ENCODE measurements at places on chromosomes 3 and 15.

GRCh38 chr3:52089691-52090090 lies 33.3 kb upstream of the DUSP7 start:
- no peak for DNase-seq

- DNase-seq = no peak
Observed at GRCh38 chr3:25007974-25008658, 419.9 kb upstream of the RARB start.

DNA sequence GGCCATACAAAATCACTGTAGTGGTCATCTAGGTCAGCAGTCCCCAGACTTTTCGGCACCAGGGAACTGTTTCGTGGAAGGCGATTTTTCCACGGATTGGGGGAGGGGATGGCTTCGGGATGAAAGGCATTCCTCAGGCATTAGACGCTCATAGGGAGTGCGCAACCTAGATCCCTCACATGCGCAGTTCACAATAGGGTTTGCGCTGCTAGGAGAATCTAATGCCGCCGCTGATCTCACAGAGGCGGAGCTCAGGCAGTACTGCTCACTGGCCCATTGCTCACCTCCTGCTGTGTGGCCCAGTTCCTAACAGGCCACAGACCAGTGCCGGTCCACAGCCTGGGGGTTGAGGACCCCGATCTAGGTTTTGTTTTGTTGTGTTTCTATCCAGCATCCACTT lies 200.1 kb downstream of the SLC9A9 start:
- no peak for DNase-seq

DNA sequence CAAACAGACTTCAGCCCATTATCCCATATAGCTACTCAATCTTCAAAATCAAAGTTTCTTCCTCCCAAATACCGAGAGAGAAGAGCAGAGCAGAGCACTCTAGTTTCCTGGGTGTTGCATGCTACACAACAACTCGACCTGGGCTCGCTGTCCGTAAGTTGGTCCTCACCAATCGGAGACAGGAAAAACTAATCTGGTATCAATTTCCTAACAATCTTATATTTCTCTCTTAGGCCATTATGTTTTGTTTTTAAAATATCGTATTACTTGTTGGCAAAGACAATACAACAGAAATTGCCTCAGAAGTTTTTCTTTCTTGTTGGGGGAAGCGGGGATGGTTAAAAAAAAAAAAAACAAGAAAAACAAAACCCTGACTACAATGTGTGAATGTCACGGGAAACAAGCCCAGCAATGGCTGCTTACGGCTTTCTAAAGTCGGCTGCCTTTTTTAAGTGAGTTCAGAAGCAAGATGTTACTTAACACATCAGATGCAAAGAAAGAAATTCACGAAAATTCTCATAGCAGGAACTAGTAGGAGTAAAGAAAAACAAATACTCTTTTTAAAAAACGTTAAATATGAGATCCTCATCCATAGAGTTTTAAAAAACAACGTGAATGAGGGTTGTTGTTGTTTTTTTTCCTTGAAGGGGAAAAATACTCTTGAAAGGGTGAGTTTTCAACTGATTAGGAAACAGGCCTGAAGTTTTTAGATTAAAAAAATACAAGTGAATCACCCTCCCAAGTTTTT lies 1.9 kb downstream of the VGLL4 start:
- DNase-seq = no peak

DNA sequence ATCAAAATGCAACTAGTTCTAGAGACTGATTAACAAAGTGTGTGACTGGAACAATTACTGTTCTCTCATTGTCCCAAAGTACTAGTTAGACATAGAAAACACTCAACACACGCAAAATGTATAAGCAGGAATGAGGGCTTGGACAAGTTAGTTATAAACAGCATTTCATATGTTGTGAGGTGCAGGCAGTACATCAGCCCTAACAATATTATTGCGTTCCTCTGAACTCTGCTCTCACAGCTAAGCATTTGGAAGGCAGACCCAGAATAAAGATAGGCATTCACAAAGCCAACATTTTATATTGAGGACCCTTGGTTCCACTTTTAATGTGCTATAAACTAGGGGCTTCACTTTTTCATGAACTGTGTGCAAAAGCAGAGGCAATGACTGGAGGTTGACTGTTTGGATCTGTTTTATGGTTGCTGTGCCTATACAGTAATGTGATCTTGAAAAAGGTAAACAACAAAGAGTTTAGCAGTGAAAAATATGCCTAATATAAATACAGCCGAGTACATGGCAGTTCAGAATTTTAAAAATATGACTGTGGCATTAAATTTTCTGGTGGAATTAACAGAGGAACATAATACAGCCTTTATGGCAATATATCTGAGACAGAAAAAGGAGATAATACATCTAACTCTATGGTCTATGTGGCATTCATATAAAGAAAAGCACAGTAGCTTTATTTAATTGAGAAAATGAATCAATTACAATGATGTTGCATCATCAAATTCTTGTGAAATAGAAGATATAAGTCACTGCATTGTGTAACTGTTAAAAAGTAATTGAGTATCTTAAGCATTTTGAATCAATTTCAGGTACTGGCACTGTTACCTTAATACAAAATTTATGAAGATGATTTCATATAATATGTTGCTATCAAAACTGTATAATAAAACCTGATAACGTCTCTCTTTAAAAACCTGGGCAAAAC lies 80.0 kb upstream of the SKOR1 start:
- DNase-seq = no peak

- DNase-seq = no peak
Observed at GRCh38 chr15:29734917-29735572, 87.2 kb downstream of the TJP1 start.

- peak; percentile 70 for DNase-seq
Observed at GRCh38 chr15:38453971-38454695, at the start of gene FAM98B. TSS of gene FAM98B (plus strand) at chr15:38454127. CDS start at chr15:38454162, 35 bp downstream.

DNA sequence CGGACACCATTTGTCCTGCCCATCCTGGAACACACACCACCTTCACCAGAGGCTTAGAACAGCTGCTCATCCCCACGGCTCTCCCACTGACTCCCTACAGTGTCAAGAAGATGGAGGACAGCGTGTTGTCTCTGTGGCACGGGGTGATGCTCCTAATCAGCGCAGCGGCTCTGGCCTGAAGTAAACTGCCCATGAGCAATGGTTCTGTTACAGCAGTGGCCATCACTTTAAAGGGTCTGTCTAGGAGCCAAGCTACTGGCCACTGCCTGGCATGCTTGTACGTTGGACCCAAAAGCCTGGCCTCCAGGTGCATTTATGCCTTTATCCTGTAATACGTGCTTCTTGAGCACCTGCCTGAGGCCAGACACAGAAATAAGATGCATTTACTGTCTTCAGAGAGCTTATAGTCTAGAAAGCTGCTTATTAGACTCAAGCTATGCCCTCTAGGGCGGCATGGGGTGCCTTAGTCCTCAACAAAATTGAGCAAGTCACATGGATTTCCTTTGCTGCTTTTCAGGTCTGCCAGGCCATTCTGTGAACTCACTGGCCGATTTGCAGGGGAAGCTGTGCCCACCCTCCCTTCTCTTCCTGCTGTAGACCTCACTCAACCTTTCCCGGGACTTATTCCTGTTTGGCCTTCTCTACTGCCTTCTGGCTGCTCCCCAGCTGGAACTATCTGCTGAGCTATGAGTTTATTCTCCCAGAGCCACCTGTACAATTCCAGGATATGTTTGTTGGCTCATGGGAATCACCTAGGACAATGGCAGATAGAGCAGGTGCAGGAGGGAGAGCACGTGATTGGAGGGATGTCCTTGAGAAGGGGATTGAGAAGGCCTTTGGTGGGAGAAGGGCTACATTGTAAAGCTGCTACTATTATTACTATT lies 51.9 kb downstream of the STARD5 start:
- DNase-seq = no peak

- no peak for DNase-seq
Observed at GRCh38 chr15:70050970-70051369, 46.7 kb downstream of the TLE3 start.

- DNase-seq = no peak
Observed at GRCh38 chr3:31743331-31744089, 210.8 kb downstream of the STT3B start.

GRCh38 chr15:93497291-93497690 lies 408.3 kb upstream of the RGMA start:
- no peak for DNase-seq

- no peak for DNase-seq
Observed at GRCh38 chr3:21517184-21517583, 233.8 kb downstream of the ZNF385D start.

DNA sequence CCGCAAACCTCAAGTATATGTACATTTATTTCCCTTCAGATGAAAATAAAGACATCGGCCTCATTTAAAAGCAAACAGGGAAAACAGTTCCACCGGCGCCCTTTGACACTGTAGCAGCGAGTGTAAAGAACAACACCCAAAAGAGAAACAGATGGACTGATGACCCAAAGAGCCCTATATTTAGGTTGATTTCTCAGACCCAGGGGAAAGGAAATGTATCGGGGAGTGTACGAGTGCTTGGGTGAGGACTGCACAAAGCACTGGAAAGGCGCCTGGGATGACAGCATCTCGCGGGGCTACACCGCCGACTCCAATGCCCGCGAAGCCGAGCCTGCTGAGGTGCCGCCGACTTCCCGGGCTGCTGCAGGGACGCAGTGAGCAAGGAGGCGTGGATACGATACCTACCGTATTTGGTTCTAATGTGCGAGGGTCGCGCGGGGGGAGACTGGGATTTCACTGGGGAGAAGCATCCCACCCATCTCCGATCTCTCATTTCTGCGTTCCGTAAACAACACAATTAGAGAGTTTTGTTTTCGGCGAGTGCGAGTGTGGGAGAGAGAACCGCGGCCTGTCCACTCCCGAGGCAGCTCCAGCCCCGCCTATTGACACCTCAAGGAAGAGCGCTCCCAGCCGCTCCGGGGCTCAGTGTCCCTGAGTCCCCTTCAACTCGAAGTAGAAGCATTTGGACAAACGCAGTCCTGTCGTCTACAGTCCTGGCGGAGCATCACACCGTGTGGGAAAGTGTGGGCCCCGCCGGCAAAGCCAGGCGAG lies 2.0 kb downstream of the MECOM start:
- no peak for DNase-seq

GRCh38 chr15:62889141-62889661 lies 153.3 kb upstream of the TPM1 start:
- no peak for DNase-seq

- no peak for DNase-seq
Observed at GRCh38 chr3:142216321-142216720, 9.1 kb downstream of the GK5 start.

DNA sequence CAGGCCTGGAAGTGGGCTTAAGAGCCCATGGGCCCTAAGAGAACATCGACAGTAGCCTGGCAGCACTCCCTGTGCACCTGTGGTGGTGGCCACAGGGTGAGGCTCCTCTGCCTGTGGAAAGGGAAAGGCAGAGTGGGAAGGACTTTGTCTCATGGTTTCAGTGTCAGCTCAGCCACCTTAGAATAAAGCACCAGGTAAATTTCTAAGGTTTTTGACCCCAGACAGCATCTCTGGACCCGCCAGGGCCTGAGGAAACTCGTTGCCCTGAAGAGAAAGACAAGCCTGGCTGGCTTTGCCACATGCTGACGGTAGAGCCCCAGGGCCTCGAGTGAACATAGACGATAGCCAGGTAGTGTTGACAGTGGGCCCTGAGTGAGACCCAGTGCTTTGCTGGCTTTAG lies 22.1 kb downstream of the GOLGA6A start:
- no peak for DNase-seq

DNA sequence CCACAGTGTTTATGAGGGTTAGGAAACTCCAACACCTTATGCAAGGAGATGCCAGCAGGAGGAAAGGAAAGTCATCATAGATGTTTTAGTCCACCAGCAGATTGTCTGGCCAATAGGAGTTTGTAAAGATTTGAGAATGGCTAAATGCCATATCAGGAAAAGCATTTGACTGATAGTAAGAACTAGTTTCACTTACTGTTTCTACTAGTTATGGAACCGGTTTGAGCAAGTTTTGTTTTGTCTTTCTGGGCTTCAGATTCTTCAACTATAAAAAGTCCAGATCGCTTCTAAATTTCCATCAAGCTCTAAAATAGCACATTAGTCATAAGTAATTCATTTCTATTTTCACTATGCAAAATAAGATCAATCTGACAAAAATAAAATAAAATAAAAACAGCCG lies 254.8 kb upstream of the TMCO5A start:
- no peak for DNase-seq

GRCh38 chr15:98786717-98787116 lies 138.4 kb downstream of the IGF1R start:
- no peak for DNase-seq

GRCh38 chr15:60000824-60001609 lies 3.1 kb upstream of the FOXB1 start:
- DNase-seq = no peak

- DNase-seq = no peak
Observed at GRCh38 chr3:113736548-113737089, 9.4 kb downstream of the NAA50 start.

DNA sequence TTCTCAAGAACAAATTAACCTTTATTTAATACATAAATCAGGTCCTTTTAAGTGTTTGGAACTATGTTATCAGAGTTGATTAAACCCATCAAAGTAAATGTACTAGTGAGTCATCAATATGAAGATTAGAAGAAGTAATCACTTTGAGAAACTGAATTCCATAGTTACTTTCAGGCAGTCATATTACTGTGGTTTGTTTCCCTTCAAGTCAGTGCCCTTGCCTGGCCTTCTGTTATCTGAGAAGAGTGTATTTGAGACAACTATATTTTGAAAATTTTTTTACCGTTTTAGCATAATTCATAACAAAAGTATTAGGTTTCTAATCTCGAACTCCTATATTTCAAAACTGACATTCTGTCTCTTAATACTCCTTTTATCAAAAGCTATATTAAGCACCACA lies 73.6 kb downstream of the GMPS start:
- DNase-seq = no peak

- no peak for DNase-seq
Observed at GRCh38 chr3:3189961-3190360, 10.5 kb upstream of the CRBN start.

GRCh38 chr3:52245322-52246263 lies at the start of gene PPM1M:
TSS of gene PPM1M (plus strand) at chr3:52245759. CDS start at chr3:52245825, 66 bp downstream.
- no peak for DNase-seq

GRCh38 chr3:149767720-149768119 lies 15.4 kb upstream of the COMMD2 start:
- no peak for DNase-seq

DNA sequence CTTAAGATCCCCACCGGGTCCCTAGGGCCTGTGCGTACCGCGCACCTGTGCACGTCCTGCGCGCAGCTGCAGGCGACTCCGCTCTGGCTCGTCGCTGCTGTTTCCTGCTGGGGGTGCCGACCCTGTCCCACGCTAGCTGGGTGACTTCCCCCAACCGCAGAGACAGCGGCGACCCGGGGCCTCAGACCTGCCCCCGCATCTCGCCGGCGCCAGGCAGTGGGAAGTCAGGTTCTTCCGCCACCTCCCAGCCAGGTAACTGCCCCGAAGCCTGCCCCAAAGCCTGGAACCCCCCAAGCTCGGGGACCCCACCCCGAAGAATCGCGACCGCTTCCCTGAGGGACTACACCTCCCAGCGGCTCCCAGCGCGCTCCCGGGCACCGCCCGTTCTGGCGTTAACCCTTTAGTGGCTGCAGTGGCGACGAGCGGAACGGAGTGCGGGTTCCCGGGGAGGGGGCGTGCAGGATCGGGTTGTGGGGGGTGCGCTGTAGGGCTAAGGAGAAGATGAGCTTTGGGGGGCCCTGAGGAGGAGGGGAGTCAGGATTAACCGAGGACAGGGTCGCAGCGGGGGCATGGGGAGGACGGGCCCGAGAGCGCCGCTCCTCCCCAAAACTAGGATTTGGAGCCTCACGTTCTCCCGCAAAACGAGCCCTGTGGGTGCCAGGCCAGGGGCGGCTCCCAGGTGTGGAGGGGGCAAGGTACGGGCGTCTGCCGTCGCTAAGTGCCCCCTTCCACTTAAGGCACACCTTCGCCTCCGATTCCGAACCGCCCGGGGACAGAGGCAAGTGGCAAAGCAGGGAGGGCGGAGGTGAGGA lies 589 bp downstream of the NEIL1 start:
- DNase-seq = no peak

GRCh38 chr15:39025881-39026280 lies 461.3 kb upstream of the RASGRP1 start:
- DNase-seq = no peak
